ENCODE measurements at places on chromosomes 1 and 21.

GRCh38 chr1:230453377-230453776 lies 27.2 kb upstream of the PGBD5 start:
- no peak for DNase-seq

DNA sequence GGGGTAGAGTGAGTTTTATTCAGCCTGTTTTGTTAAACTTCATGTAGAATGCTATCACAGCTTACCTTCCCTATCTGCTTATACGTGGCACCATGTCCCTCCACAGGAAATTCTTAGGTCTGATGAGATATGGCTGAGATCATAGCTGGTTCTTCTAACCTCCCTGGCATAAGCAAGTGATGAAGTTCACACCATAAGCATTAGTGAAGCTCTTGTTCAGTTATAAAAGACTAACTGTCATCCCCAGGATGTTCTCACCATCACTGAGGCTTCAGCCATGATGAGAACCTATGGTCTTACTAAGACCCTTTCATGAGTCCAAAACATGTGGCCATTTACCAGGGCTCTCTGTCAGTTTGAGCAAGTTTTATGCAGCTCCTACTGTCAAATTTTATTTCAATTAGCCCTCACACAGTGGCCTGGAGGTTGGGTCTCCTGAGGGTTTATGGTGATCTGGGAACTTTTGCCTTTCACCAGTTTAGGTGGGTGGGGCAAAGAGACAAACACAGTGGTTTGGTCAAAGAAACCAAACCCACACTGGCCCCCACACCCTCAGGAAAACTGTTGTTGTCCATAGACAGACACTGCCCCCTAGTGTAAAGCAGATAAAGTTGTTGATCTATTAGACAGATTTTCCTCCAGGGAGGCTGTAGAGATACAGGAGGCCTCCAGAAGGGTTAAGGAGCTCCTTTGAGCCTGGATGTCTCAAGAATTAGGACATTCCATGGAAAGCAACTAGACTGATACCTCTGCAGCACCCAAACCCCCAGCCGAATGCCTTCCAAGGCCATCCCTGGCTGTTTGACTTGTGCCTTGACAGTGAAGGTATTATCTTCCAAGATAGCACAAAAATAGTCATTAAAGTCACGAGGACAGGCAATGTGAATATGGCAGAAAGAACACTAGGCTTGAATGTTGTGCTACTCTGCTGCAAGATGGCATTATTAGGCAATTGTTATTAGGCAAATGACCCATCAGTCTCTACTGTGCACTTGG lies 5.0 kb downstream of the SLC22A15 start:
- DNase-seq: peak; percentile 51

GRCh38 chr1:41726899-41727748 lies 191.6 kb downstream of the HIVEP3 start:
- DNase-seq: no peak

GRCh38 chr21:34969423-34970166 lies 79.5 kb downstream of the RUNX1 start:
- DNase-seq: no peak

GRCh38 chr1:166848193-166848592 lies 8.9 kb downstream of the POGK start:
- DNase-seq: no peak

GRCh38 chr21:29640080-29640508 lies 299.7 kb downstream of the GRIK1 start:
- DNase-seq: no peak

DNA sequence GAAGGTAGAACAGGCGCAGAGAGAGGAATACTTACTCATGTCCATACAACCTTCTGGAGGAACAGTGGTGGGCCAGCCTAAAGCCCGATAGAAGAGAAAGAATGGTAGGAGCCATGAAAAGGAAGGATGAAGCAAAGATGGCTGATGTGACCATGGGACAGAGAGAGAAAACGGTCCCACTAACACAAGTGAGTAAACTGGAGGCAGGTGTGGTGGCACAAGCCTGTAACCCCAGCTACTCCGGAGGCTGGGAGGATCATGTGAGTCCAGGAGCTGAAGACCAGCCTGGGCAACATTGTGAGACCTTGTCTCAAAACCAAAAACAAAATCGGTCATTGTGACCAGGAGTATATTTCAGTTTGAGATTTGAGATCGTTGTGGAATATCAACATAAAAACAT lies 49.4 kb downstream of the C1orf198 start:
- DNase-seq: no peak

DNA sequence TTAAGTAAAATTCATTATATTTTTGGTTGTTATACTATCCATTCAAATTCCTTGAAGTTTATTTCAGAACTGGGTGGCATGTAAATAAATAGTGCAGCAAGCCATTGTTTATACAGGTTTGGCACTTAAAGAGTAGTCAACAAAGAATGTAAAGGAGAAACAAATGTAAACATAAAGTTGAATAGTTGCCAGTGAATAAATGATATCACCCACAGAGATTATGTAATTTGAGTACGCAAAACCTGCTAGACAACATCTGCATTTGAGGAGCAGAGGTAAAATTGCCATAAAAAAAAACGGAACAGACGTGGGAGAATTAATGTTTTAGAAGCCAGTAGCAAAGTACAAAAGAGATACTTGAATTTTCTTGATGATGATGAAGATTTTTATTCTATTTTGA lies 111.6 kb downstream of the ADGRL2 start:
- DNase-seq: no peak

GRCh38 chr1:226903819-226904716 lies 33.7 kb downstream of the PSEN2 start:
- no peak for DNase-seq

GRCh38 chr1:48084826-48085225 lies 87.6 kb upstream of the TRABD2B start:
- DNase-seq: peak; percentile 70

DNA sequence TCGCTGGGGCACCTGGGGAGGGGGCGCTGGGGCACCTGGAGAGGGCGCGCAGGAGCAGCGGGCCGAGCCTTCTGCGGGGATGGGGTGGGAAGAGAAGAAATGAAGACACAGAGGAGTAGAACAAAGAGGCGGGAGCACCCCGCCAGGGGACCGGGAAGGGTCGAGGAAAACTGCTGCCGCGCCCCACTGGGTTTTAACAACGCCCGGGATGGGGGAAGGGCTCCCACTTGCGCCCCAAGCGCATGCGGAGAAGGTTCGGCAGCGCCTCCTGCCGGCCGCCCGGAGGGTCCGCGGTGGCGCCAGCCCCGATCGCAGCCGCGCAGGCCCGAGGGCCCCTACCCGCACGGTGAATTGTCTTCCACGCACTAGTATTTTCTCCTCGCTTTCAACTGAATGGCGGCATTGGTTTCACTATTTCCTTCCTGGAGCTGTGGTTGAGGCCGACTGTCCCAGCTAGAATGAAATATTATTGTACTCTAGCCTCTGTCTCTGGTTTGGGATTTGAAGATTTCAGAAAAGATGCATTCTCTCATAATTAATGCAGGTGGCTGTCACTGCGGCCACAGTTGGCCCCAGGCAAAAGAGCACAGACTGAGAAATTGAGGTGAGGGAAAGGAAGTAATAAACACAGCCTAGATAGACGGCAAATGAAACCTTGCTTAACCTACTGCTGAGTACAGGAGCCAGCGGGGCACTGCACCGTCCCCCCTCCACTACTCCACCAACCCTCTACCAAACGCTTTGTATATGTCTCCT lies 57.3 kb downstream of the MAB21L3 start:
- peak; percentile 94 for DNase-seq

DNA sequence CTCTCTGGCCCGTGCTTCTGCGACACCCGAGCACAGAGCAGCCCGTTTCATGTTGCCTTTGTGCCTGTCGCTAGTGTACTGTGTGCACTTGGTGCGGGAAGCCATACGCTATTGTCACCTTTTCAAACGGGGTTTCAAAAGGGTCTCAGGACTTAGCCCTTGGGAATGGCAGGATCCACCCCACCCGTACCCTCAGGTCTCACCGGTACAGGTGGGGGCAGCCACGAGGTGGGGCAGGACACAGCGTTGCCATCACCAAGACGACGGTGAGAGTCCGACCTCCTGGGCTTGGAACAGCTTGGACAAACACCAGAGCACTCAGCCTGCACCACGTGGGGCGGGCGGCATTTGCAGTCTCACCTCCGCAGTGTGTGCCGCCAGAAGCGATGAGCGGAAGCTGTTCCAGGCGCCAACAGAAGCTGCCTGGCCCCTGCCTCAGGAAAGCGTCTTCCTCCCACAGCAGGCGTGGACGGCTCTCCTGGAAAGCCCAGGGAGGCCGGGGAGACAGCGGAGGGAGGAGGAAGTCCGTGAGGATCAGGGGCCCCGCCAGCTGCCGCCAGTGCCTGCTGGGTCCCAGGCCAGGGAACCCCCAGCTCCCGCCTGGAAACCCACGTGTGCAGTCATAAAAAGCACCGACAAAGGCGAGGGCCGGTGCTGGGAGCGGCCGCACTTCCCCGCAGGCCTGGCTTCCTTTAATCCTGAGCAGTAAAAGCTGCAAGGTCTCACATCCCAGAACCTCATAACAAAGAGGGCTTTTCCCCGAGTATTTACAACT lies 131.3 kb upstream of the ARHGEF16 start:
- DNase-seq: peak; percentile 68

GRCh38 chr1:163820766-163821165 lies 499.0 kb downstream of the NUF2 start:
- DNase-seq: no peak

GRCh38 chr1:105914403-105914802 lies 1142.1 kb upstream of the PRMT6 start:
- no peak for DNase-seq

DNA sequence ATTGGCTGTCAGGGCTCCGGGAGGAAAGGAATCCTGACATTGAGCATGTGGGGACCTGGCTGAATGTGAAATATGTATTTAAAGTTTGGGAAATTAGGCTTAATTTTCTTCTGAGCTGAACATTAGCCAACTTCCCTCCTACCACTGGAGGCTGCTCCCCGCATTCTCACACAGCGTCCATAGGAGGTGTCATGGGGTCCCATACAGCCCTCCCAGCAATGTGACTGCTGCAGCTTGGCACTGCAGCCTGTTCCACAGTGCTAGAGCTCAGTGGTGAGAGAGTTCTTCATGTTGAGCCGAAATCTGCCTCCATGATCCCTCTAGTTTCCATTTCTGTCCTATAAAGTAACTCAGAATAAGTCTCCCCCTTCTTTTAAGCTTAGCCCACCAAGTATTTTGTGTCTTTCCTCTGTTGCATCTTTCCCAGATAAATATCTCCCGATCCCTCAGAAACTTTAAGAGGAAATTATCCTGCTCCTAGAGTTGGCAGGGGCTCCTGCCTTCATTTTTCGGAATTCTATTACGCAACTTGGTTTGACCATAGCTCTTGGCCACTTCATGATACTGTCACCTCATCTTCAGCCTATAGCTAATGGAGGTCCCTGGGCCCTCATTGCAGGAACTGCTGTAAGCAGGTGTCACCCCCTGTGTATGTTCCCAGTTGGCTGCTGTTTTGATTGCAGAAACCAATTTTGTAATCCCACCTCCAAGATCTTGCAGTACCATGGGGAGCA lies 2.0 kb downstream of the FCRL6 start:
- no peak for DNase-seq

- no peak for DNase-seq
These were observed 202.5 kb downstream of the C1orf94 start for GRCh38 chr1:34378968-34379856.

GRCh38 chr21:44682580-44683151 lies 703 bp upstream of the KRTAP12-1 start:
- no peak for DNase-seq

GRCh38 chr1:67193704-67194103 lies 27.4 kb downstream of the IL23R start:
- DNase-seq: no peak

- DNase-seq: no peak
These were observed 238.0 kb downstream of the TM2D1 start for GRCh38 chr1:61486783-61487536.

- DNase-seq: no peak
These were observed 19.1 kb downstream of the ZCCHC17 start for GRCh38 chr1:31315902-31316301.

- no peak for DNase-seq
These were observed 41.0 kb downstream of the RXRG start for GRCh38 chr1:165403835-165404482.

DNA sequence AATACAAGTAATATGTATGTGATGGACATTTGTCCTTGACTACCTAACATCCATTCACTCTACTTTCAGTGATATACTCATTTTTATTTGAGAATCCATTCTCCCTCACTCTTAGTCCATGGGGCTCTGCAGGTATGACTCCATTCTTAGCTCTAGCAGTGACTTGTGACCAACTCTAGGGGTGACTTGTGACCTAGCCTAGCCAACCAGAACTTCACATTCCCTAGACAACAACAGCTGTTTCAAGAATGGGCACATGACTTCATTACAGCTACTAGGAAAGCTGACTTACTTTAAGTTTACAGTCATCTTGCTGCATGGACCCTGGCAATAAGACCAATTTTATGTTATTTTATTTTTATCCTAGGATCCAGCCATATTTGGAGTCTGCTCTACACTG lies 23.6 kb upstream of the DDX59 start:
- DNase-seq: no peak

DNA sequence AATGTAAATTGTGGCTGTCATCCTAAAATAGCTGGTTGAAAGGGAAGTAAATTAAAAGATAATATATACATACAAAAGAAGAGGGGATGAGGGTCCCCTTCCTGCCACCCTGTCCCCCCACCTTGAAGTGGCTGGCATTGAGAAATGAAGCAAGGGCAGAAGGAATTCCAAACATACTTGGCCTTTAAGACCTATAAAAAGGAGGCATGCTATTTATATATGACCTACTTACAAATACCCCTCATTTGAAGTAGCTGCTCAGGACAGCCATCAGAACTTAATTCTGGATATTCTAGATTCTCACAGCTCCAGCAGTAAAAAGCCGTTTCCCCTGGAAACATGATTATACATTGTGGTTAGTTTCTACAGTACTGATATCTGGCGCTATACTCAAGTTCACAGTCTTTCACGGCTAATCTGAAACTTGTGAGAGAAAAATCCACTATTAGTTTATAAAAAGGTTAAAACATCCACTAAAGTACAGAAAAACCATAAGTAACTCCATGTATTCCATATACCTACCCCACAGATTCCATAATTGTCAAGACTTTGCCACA lies 9.6 kb upstream of the MAP10 start:
- DNase-seq: no peak

DNA sequence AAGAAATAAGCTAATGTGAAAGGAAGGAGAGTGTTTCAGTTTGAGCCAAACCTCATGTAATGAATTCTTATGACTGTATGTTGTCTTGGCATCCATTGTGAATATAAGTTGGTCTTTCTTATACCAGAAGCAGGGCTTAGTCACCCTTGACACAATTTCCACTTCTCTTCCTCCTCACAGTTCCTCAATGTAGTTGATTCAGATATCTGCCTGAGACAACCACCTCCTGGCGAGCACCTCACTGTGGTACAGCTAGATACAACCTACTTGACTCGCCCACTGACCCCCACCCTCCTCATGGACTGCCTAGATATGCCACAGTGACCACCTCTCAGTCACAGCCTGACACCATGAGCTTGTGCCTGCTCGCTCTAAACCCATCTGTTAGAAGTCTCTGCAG lies 45.6 kb downstream of the KYAT3 start:
- DNase-seq: no peak

All from kidney (tissue), 22 donors.